Daoy (cell line): ENCODE measurements at places on chromosomes 2 and 18. TPM values are rescaled to one million over a fixed set of nuclear protein-coding genes. Genes with fewer than 3 reads are reported as not detected.

Gene SDC1
- 75.2 and 84.6 TPM in 2 replicates for total RNA-seq

Gene PAIP2B
- 2.5 and 3.1 TPM in 2 replicates for total RNA-seq

Gene USP14
- total RNA-seq = 16.4 and 18.5 TPM in 2 replicates

Gene RAD51AP2
- not detected in 2 replicates for total RNA-seq

Gene LAMA1
- total RNA-seq = 2.6 and 4.4 TPM in 2 replicates

Gene PLCL1
- 0.11 TPM in 1 of 2 replicates, not detected in the other for total RNA-seq

Gene DSC3
- not detected in 2 replicates for total RNA-seq
